ENCODE measurements at places on chromosomes 6 and 20.

GRCh38 chr6:38110481-38110971 lies 291.0 kb downstream of the ZFAND3 start:
- no peak for DNase-seq

DNA sequence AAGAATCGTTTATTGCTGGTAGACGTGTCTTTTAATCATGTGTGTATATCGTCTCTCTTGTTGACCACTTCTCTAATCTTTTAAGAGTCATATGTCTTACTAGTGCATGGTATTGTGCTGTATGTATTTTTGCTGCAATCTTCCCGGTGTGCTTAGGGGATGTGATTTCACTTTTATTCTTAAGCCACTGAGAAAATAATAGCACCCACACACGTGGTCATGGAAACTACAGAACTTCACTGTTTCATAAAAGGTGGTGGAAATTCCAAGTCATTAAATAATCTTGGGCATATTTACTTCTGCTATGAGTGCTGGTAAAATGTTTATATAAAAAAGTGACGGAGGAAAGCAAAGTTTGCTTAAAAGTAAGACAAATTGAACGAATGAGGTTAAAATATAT lies 3.0 kb upstream of the CDYL start:
- DNase-seq, result no peak

DNA sequence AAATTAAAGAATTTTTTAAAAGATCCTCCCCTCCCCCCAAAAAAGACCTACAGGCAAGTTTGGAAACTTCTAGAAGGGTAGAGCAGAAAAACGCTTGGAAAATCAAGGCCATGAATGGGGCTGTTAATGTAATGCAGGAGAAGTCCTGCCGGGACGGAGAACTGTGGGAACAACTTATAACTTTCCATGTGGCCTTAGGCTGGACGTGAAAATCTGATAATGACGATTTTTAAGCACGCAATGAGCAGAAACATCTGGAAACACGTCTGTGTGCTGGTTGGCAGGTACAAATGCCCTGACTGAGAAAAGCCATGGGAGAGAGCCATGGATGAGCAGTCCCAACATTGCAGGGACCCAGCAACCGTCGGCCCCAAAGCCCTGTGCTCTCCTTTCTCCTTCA lies 198.7 kb upstream of the RREB1 start:
- DNase-seq, result no peak

- no peak for DNase-seq
These were observed 8.9 kb downstream of the NT5E start for GRCh38 chr6:85458782-85459181.

DNA sequence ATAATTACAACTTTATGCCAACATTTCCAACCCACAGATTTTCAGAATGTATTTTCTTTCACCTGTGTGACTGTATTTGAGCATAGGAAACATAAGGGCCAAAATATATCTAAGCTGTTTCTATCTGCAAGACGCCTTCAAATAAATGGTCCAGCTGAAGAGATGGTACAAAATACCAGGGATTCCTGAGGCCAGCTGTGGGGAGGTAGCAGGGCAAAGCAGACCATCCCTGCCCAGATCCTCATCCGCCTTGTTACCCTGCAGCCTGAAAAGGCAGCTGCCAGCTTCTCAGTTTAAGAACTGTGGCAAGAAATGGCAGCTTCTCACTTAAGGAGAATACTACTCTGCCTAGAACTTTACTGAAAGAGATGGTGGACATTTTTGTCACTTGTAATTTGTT lies 143.3 kb downstream of the KHDC1L start:
- no peak for DNase-seq

GRCh38 chr6:10396785-10397184 lies 18.1 kb downstream of the TFAP2A start:
- DNase-seq, result no peak
